ENCODE measurements at places on chromosomes 3 and 15.

- DNase-seq: no peak
Measured at GRCh38 chr15:101024706-101025500, 105.7 kb downstream of the LRRK1 start.

- DNase-seq: peak; percentile 56
Measured at GRCh38 chr15:61780278-61780980, 279.8 kb downstream of the VPS13C start.

GRCh38 chr15:49424954-49425353 lies 1.9 kb downstream of the FGF7 start:
- peak; percentile 38 for DNase-seq

GRCh38 chr3:12446298-12446697 lies 38.0 kb upstream of the TSEN2 start:
- no peak for DNase-seq

- no peak for DNase-seq
Measured at GRCh38 chr15:70563561-70564095, 199.7 kb downstream of the UACA start.

- DNase-seq: peak; percentile 61
Measured at GRCh38 chr15:78241017-78241416, 6.7 kb upstream of the ACSBG1 start.

DNA sequence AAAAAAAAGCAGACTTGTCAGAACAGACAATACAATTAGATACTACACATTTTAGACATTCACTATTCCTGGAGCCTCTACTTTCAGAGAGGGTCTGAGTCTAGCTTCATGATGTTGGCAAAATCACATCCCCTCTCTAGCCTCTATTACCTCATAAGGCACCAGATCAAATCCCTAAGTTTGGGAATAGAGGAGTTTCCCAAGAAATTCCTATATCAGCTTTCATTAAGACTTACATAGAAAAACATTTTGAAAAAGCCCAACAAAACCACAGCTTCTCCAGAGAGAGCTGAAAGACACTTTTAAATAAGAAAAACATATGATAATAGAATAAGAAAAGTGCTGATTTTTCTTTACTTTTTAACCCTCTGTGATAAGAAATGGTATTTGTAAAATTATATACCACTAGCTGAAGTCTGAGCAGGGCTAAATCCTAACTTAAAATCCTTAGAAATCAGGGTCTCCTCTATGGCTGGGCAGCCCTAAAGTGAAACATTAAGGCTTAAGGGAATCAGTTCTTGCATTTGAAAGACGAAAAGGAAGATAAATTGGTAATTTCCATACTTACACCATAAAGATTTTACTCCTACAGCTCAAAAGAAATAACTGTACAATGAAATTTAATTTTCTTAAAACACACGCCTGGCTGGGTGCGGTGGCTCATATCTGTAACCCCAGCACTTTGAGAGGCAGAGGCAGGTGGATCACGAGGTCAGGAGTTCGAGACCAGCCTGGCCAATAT lies 4.3 kb downstream of the TBC1D2B start:
- DNase-seq: no peak

DNA sequence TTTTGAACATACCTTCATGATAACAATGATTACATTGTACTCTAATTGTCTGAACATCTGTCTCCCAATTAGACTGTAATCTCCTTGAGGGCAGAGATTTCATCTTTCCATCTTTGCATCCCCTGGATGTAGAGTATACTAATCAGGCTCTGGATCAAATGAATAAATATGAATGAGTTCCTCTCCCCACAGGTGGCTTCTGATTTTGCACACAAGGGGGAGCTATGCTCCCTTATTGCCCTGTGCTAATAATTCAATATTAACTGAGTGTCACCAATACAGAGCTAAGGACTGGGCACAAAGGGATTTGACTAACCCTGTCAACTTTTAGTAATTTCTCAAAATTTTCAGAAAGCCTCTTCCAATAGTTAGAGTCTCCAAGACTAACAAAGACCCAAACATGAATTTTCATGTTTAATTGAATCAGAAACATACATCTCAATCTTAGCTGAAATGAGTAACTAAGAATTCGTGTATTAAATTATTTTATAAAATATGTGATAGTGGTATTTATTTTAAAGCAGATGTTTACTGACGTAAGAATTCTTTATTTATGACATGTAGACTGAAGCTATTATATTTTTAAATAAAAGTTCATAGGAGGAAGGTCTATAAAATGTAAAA lies 3.0 kb downstream of the DUOXA1 start:
- DNase-seq: peak; percentile 12

GRCh38 chr3:152628496-152628895 lies 206.4 kb upstream of the P2RY1 start:
- no peak for DNase-seq

GRCh38 chr15:80467311-80467714 lies 63.1 kb downstream of the ARNT2 start:
- no peak for DNase-seq
